ENCODE measurements at places on chromosomes 2 and 18.
A peak's percentile ranks its signal among the peaks of the same experiment; 100 is the strongest.

DNA sequence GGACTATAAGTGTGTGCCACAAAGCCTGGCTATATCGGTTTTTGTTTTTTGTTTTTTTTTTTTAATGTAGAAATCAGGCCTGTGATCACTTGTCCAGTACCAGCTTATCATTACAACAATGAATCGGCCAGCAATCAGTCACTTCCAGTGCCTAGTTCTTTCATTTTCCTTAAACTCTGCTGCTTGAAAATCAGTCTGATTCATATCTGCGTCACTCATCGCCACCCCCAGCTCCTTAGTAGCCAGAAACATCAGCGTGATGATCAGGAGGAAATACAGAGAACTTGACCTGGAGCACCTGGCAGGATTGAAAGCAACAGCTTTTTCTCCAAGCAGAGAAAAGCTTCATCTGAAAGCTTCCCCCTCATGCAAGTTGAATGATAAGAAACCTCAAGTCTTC lies 75.4 kb downstream of the SPTBN1 start:
- DNase-seq: peak; percentile 79

- no peak for DNase-seq
Measured at GRCh38 chr2:8478471-8478793, 203.4 kb upstream of the ID2 start.

DNA sequence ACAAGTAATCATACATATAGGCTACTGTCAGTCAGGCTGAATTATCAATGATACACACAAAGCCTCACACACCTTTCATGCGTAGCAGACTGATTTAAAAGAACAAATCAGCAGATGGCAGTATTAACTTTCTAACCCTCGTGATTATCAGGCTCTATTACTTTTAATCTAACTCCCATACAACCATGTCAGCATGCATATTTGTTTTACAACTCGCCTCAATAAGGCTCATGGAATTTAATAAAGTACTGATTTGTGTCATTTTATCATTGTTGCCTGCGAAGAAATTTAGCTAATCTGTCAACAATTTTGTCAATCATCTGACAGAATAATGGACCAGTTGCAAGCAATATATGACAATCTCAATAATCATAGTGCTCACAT lies 82.8 kb downstream of the SLC25A12 start:
- DNase-seq: no peak

GRCh38 chr18:38688416-38688815 lies 1122.8 kb upstream of the CELF4 start:
- no peak for DNase-seq

DNA sequence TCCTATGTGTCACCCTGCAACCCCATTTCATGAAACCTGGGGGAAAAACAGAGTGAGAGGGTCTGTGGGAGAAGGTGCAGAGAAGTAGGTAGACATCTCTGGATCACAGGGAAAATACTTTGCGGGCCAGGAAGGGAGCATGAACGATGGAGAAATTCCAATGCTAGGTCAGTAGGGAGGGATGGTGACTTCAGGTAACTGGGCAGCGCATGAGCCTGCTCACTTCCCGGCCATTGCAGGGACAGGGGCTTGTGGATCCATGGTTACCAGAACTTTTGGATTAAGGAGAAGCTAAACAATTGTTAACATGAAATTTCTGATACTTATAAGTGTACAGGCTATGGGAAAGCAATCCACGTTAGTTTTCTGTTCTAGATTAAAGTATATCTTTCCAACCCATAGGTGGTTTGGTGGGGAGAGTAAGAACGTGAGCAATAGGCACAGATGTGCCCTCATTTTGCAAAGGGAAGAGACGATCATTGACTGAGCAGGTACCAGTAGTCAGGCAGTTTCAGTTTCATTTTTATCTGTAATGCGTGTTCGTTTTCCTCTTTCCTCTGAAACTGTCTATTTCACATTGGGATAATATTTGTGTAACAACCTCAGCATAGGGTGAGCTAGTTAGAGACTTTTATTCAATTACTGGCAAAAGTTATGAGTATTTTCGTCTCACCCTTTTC lies 65.0 kb downstream of the NYAP2 start:
- DNase-seq: no peak
